ENCODE measurements at places on chromosomes 5 and 9.

DNA sequence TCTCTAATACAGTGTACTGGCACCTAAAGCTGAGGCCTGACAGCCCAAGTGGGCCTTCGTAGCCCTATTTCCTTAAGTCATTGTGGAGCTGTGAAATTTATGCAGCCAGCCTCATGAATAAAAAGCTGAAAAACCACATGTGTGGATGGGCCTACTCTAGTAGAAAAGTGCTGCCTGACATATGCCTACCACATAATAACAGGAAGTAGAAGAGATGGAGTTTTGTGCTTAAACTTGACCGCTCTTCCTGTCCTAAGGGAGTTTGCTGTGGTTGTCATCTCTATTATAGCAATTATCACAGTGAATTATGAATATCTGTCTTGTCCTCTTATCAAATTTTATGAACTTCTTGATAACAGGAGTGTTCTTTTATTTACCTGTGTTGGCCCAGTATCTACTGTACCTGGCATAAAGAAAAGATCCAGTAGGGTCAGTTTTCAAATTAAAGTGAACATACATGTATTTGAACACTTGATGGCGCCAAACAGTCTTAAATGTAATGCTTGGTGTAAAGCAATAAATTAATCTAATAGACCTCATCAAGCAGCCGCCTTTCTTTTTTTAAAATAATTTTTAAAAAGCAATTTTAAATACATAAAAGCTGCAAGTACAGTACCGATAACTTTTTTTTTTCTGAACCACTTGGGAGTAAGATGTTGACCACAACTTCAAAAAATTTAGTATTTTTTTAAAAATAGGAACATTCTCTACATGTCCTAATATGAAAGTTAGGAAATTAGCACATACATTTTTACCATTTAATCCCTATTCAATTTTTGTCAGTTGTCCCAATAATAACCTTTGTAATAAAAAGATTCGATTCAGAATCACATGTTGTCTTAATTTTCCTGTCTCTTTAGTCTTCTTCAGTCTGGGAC lies 51.0 kb downstream of the FKTN start:
- DNase-seq, result peak; percentile 31

DNA sequence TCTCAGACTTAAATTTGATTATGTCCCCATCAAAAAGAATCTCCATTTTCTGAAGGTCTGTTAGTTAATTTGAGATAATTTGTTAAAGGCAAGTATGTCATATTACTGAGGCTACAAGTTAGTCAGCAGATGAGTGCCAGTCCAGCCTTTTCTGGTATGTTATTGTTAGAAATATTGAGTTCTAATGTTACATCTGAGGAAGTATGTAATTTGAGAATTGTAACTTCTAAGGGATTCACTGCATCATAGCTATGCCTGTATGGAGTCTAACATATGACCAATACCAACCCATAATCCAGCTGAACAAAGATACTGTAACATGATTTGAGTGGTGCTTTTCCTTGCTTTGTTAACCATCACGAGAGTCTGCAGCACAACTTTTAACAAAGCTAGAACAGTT lies 13.9 kb downstream of the SLC23A1 start:
- no peak for DNase-seq

- DNase-seq, result peak; percentile 69
These were observed 118.2 kb downstream of the BOD1 start for GRCh38 chr5:173498286-173498685.

GRCh38 chr5:41418220-41419031 lies 92.0 kb downstream of the PLCXD3 start:
- peak; percentile 73 for DNase-seq

DNA sequence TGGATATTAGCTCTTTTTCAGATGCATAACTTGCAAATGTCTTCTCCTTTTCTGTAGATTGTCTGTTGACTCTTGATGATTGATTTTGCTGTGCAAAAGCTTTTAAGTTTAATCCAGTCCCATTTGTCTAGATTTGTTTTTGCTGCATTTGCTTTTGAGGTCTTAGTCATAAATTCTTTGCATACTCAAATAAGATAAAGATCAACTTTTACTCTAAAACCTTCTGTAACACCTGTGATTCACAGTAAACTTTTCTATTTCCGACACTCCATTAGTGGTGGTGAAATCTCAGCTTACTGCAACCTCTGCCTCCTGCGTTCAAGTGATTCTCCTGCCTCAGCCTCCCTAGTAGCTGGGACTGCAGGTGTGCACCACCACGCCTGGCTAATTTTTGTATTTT lies 239.0 kb upstream of the ST8SIA4 start:
- DNase-seq, result no peak

- no peak for DNase-seq
These were observed 284.7 kb downstream of the NR2F1-AS1 start for GRCh38 chr5:93296338-93296737.

DNA sequence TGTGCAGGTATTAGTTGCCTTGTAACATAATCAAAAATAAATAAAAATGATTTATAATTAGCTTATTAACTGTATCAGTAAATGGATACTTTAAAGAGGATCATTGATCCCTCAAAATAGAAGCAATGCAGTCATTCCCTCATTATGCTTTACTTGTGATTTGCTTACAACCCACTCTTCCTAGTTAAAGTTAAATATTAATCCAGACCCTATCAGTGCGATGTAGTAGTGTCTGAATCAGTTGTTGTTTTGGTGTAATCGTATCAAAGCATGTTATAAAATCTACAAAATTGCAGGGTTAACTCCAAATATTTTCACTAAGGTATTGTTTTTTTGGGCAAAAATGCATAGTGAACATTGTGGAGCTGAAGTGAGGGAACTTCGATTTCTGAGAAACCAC lies 17.6 kb downstream of the TENT4A start:
- no peak for DNase-seq

GRCh38 chr5:58156973-58157701 lies 302.7 kb downstream of the PLK2 start:
- no peak for DNase-seq

DNA sequence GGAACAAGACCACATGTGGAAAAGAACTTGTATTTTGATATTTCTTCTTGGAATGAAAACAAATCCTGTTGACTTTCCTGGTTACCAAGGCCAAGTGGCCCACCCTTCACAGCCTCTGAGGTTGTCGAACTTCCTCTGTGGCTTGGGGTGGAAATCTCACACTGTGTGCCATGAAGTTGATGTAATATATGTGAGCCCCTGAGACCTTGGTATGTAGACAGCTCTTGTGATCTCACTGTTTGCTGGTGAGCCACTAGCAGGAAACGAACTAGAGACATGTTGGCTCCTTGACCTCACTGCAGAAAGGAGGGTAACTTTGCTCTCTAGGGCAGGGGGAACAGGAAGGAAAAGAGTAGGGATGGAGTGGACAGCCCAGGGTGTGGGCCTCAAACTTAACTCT lies 159.4 kb downstream of the ARHGAP26 start:
- no peak for DNase-seq

- peak; percentile 93 for DNase-seq
These were observed 30.0 kb downstream of the S1PR3 start for GRCh38 chr9:89021154-89021803.

- no peak for DNase-seq
These were observed 95.9 kb upstream of the SPRY4 start for GRCh38 chr5:142420561-142421227.

GRCh38 chr9:3237121-3237520 lies 288.7 kb downstream of the RFX3 start:
- DNase-seq, result no peak

- DNase-seq, result no peak
These were observed 255.9 kb upstream of the ST8SIA4 start for GRCh38 chr5:101159006-101159405.

DNA sequence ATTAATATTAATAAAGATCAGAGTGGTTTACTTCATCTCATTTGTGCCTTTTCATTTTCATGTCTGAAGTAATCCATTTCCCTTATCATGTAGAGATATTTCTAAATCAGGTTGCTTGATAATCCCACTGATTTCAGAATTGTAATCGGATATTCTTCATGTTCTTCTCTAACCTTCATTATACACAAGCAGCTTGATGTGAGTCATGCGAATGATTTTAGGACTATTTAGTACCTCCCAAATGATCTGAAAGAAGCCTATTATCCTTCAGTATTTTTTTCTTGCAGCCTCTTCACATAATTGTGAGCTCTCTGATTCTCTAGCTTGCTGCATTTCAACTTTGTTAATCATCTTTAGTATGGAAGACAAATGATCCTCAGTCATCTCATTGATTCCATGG lies 182.0 kb downstream of the GIN1 start:
- no peak for DNase-seq

DNA sequence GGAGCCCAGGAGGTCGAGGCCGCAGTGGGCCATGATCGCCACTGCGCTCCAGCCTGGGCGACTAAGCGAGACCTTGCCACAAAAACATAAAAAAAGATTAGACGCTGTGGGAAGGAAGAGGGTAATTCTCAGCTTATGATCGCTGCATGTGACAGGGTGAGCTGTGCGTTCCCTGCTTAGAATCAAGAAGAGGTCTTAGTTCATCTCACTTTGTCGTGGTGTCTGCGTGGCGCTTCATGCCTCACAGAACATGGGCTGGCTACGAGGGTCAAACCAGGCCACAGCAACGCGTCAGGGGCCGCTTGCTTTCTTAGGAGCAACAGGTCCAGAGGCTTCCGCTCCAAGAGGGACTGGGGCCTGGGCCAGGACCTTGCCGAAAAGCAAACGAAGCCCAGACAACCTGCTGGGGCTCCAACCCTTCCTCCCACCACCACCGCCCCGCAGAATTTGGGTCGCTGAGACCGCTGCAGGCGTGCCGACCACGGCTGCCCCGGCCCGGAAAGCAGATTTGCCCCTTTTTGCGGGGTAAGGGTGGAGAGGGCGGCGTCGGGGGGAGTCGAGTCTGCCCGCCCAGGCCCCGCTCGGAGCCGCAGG lies 10.0 kb upstream of the GRIN1 start:
- DNase-seq, result peak; percentile 37

DNA sequence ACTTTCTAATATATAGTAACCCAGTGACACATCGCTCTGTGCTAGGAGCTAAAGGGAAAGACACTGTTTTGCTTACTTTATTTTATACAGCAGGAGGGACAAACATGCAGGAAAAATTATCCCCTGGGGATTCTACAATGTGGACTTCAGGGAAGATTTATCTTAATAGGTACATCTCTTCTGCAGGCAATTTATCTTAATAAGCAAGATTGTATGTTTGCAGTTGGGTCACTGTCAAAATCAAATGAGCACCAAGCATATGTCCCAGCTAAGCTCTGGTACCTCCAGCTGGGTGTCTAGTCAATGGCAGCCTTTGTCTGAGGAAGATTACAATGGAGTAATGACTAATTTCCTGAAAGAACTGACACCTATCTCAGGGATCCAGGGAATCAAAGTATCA lies 309.9 kb upstream of the PANK3 start:
- no peak for DNase-seq

DNA sequence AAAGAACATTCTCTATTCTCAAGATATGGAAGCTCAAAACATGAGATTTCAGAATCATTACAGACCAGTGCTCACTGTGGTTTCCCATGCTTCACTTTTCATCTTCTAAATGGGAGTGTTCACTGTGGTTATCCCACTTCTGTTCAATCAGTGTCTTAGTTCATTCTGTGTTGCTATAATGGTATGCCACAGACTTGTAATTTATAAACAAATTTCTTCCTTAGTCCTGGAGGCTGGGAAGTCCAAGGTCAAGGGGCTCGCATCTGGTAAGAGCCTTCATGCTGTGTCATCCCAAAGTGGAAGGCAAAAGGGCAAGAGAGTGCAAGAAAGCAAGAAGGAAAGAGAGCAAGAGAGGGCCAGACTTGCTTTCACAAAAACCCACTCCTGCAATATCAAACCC lies 146.3 kb downstream of the TTC39B start:
- DNase-seq, result no peak

- peak; percentile 9 for DNase-seq
These were observed 1.3 kb downstream of the ADAMTS6 start for GRCh38 chr5:65480306-65480865.

DNA sequence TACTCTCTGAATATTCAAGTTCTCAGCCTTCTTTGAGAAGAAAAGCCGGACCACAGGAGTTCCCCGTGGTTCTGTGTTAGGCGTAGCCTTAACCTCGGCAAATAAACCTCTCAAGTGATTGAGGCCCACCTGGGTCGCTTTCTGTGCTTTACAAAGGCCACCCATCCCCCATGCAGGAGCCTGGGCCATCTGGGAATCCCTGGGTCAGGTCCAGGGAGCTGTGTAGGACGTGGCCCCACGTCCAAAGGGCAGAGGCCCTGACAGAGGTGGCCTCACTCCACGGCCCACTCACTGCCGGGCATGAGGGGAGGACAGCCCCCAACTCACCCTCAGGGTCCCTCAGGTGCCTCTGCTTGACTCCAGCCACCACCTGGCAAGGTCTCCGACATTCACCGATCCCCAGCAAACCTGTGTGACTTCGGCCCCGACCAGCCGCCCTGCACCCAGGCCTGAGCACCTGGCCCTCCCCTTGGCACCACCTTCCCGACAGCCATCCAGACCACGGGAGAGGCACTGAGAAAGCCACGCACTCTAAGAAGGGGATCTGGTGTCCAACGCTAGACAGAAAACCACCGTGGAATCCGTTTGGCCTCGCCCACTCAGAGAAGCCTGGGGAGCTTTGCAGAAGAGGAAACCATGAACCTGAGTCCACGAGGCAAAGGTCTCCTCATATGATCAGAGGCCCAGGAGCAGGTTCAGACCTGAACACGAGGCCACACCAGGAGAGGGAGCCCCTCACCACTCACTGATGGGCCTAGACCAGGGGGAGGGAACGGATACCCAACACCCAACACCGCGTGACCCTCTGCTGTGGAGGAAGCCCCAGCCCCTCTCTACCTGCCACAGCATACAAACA lies 4.5 kb downstream of the SLC12A7 start:
- no peak for DNase-seq

DNA sequence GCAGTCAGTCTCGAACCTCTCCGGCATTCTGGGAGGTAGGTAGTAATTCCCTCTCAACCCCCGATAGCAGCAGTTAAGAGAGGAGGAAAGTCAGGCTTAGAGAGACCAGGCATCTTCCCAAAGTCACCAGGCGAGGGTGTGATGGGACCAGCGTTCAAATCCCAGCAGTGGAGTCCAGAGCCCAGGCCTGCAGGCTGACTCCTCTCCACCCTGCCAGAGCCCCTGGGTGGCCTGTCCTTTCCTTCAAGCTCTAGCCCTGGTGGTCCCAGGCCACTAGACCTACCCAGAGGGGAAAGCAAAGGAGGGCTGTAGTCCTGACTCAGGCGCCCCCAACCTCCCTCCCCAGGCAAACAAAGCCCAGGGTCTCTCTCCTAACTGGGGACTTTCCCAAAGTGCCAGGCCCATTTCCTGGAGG lies 4.2 kb upstream of the NR5A1 start:
- no peak for DNase-seq

All from RCC 7860 (cell line).